Trophoblast cell (in vitro differentiated cells and primary cell): ENCODE measurements at places on chromosomes 5 and 9.

DNA sequence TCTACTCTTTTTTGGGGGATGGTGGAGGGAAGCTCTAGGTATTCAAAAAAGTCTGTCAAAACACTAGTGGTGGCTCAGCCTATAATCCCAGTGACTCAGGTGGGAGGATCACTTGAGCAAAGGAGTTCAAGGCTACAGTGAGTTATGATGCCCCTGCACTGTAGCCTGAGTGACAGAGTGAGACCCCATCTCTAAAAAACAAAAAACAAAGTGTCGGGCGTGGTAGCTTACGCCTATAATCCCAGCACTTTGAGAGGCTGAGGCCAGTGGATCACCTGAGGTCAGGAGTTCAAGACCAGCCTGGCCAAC lies 15.8 kb upstream of the SLC35D2 start:
- no peak for DNase-seq

- DNase-seq = no peak
Observed at GRCh38 chr9:124282442-124283227, 24.9 kb downstream of the NEK6 start.

GRCh38 chr5:74272024-74272775 lies 368.3 kb downstream of the ENC1 start:
- peak; percentile 43 for DNase-seq

- peak; percentile 99 for DNase-seq
Observed at GRCh38 chr5:66518753-66519152, 77.4 kb upstream of the MAST4 start.

DNA sequence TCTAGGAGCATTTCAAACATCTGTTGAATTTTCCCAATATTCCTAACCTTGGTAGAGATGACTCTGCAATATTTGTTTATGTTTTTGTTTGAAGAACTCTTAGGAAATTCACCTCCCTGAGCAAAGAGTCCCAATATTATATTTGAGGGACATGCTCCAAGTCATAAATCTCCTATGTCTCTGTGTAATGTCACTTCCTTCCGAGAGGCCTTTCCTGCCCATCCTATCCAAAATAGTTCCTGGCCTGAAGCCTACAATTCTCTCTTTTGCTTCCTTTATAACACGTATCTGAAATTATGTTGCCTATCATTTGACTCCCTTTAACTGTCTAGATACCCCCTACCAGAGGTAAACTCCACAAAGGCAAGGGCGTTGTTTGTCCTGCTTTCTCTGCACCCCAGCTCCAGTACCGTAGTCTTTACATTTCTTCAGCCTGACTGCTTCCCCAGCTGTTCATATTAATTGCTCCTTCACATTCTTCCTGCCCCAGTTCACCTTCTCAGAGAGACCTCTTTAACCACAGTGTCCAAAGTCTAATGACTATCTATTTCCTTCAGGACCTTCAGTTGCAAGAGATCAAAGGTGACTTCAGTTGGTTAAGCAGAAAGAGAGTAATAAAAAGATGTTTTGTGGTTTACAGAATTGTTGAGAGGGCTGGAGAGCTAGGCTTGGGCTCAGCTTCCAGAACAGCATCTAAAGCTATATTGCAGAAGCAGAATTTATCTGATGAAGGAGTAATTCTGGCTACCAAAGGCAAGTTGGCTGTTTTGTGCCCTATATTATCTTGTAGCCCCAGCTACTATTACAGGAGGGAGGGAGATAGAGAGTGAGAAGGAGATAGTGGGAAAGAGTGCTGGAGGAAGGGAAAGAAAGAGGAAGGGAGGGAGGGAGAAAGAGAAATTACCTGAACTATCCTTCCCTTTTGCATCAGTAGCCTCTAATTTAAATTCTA lies 109.3 kb upstream of the TMEM161B start:
- DNase-seq = no peak

DNA sequence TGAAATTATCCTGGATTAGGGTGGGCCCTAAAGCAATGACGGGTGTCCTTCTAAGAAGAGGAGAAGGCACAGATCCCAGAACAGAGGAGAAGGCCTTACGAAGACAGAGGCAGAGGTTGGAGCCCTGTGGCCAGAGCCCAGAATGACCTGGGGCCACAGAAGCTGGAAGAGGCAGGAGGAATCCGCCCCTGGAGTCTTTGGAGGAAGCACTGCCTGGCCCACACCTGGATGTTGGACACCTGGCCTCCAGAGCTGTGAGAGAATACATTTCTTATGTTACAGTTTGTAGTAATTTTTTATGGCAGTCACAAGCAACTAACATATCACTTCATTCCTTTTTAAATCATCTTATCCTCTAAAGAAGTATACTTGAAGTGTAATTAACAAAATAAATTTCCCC lies 8.5 kb downstream of the MRPL36 start:
- DNase-seq = no peak
